ENCODE measurements at places on chromosomes 2 and 18.
A peak's percentile ranks its signal among the peaks of the same experiment; 100 is the strongest.

GRCh38 chr2:205188239-205189138, 493.8 kb upstream of the NRP2 start:
- no peak for DNase-seq

DNA sequence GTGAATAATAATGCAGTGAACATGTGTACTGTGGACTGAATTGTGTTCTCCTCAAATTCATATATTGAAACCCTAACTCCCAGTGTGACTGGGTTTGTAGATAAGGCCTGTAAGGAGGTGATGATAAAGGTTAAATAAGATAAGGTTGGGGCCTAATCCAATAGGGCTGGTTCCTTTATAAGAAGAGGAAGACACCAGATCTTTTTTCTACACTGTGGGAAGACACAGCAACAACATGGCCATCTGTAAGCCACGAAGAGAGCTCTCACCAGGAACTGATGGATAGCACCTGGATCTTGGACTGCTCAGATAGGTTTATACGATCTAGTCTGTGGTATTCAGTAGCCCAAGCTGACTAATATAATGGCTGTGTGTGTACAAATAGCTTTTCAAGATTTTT, 66.8 kb downstream of the BMPR2 start:
- peak; percentile 18 for DNase-seq

DNA sequence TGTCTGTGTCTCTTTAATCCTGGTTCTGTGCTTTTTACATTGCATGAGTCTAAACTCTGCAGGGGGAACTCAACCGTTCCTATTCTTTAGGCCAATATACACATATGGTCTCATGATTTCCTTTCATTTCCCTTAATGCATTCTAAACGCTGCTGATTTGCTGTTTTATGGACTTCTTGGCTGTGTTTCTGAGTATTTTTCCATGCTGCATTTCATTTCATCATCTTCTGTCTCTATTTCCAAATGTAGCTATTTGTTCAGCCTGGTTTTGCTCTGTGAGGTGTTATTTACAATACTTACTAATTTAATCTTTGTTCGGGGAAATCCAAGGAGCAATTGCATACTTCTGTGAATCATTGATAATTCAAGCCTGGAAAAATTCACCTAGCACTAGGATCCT, 897.2 kb downstream of the TSN start:
- DNase-seq: no peak

DNA sequence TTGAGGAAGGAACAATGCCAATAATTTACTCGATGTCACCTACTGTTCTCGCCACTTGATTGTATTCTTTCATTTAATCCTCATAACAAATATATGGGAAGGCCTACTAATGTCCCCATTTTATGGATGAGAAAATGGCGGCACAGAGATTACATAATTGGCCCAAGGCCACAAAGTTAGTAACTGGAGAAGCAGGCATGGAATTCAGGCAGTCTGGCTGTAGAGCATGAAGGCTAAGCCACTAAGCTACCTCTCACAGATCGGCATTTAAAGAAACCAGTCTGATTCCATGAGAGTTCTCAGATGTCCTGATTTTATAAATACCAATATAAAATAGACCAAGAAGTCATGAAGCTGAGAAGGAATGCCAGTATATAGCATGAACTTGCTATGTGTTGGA, 121.8 kb upstream of the EPAS1 start:
- DNase-seq: no peak

GRCh38 chr18:32714571-32715148, 58.2 kb downstream of the KLHL14 start:
- peak; percentile 86 for DNase-seq

- DNase-seq: peak; percentile 81
Observed at GRCh38 chr2:38665854-38666555, at the start of gene GALM. TSS of gene GALM (plus strand) at chr2:38666114. CDS start at chr2:38666162, 48 bp downstream.

Measured in KBM-7 (cell line).